Activated T-helper 1 cell treated with anti-CD3 and anti-CD28 coated beads, Interleukin-2, amount 50 U/mL, for 16 hours (primary cell): ENCODE measurements at places on chromosomes 5 and 9.

DNA sequence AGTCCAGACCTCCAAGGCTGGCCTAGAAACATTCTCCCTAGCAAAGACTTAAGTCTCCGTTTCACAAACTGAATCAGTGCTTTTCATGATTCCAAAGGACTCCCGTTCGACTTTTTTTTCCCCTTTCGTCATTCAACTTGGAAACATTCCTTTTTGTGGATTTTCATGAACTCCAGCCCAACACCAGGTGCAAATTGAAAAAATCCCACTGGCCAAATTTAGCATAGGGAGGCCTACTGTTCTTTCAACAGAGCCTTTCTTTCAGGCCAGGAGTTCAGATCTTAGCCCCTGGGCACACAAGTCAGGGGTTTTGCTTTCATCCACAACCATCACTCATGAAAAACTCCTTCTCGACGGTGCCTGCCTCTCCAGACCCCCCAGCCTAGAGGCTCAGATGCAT lies 285.3 kb downstream of the PIK3R1 start:
- DNase-seq = no peak

GRCh38 chr9:131031005-131031641 lies 22.1 kb downstream of the LAMC3 start:
- no peak for DNase-seq

GRCh38 chr9:77127071-77127470 lies 50.3 kb upstream of the VPS13A start:
- no peak for DNase-seq

- no peak for DNase-seq
Observed at GRCh38 chr9:94865582-94866452, 139.3 kb downstream of the AOPEP start.

GRCh38 chr9:135500525-135501260 lies at the start of gene MRPS2:
Gene MRPS2 (plus strand): TSS chr9:135500682. CDS start chr9:135500711, 29 bp downstream.
- peak; percentile 73 for DNase-seq

DNA sequence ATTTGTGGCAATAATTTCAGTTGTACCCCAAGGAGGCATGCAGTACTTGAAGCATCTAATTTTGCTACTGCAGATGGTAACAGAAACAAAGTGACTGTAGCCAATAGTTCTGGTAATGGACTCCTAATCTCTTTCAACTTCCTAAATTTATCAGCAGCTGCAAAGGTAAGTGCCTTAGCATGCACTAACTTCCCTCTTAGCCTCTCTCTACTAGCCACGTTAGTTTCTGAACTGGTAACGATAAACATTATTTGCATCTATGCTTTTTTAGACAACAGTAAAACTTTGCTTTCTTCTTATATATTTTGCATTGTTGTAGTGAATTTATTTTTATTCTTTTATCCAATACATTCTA lies 6.2 kb upstream of the CKS2 start:
- no peak for DNase-seq

DNA sequence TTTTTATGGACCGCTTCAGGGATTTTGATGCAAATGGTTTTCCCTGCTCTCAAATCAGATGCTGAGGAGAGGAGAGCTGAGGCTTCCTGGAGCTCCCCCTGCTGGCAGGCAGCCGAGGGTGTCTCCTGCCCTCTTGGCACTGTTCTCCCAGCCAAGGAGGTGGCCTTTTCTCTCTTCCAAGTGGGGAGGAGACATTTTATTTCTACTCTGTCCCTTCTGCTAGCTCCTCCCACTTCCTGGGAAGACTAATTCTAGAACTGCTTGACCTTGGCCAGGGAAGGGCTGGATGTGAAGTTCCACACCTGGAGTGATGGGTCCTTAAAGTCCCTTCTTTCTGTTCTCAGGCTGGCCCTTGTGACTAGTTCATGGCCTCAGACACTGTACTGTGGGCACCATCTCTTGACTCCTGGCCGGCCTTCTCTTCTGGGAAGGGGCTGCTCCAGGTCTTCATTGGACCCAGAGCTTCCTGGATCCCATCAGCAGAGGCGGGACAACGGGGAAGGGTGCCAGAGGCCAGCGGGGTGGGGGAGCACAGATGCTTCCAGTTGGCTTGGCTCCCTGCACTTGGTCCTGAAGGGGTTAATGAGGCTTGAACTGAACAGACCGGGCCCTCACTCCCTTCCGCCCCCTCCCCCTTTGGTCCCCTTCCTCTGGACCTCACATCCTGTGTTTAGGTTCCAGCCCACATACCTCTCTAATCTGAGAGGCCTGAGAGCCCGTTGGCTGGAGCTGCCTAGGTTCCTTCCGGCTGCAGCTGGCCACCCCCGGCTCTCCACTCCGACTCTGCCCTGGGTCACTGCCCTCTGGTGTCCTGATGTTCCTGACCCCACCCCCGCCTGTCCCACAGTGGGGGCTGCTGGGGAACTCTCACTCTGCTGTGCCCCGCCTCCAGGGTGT lies 32.1 kb downstream of the PTPA start:
- DNase-seq = peak; percentile 53
